Foreskin fibroblast (primary cell): ENCODE measurements at places on chromosomes 13 and 19.

DNA sequence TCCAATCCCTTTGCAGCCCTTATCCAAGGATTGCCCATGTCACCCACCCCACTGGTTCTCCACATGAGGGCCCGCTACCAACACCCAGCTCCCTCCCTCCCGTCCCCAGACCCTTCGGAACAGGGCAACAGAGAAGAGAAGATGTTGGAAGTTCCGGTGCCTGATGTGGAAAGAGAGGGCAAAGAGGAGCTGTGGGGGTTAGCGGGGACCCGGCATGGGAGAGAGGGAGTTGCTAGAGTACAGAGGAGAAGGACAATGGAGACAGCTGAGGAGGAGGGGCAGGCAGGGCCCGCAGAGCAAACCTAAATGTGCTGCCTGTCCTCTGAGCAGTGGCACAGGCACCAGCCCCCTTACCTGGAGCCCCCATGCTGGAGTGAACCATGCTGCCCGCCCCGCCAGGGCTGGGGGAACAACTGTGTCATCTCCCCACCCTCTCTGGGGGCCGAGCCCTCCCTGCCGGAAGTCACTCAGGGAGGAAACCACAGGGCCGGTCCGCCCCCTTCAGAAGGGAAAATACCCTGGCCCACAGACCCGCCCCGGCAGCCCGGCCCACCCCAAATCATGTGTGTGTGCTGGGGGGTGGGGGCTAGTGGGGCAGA lies at the start of gene POU2F2:
TSS of gene POU2F2 (minus strand) at position 417 of the 599 bp plus-strand sequence. CDS start at position 382, 35 bp downstream.
- DNase-seq = no peak

GRCh38 chr19:1231729-1232637 lies 5.8 kb downstream of the CBARP start:
- no peak for DNase-seq

DNA sequence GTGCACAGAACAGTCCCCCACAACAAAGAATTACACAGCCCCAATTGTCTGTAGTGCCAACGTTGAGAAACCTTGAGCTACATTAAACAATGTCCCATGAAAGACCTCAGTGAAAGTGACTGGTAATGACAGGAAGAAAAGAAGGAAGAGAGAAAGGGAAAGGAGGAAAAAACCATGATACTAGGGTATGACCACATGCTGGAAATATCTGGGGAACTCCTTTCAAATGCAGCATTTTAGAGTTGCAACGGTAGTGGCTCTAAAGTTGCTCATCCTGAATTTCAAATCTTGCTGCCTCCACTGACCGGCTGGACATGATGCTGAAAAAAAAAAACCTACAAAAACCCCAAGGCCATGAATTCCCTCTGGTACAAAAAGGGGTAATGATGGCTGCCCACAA lies 26.5 kb downstream of the FPR3 start:
- DNase-seq = no peak

- no peak for DNase-seq
Observed at GRCh38 chr13:69690999-69691398, 416.6 kb upstream of the ATXN8OS start.

DNA sequence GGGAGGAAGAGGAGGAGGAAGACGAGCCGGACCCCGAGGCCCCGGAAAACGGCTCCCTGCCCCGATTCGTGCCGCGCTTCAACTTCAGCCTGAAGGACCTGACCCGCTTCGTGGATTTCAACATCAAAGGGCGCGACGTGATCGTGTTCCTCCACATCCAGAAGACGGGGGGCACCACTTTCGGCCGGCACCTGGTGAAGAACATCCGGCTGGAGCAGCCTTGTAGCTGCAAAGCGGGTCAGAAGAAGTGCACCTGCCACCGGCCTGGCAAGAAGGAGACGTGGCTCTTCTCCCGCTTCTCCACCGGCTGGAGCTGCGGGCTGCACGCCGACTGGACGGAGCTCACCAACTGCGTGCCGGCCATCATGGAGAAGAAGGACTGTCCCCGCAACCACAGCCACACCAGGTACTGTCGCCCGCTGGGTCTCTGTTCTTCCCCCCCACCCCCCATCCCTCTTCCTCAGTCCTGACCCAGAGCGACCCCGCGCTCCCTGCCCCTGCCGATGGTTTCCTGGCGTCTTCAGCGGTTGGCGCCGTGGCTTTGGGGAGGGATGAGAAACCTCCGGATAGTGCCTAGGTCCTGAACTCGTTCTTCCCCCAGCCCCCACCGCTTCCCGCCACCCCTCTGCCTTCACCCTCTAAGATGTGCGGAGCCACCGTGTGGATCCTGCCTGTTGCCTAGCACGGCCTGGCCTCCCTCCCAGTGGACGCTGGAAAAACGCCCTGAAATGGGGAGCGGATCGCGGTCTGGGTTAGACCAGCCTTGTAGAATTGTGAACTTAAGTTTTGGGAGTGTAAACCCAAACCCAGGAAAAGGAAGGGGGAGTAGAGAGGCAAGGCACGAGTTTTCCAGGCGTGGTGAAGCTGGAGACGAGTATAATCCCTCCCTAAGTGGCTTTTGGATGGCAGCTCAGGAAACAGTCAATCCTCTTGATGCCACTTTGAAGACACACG lies 1.5 kb downstream of the HS6ST3 start:
- peak; percentile 28 for DNase-seq

- peak; percentile 70 for DNase-seq
Observed at GRCh38 chr13:92843549-92843948, 383.1 kb upstream of the GPC6 start.

DNA sequence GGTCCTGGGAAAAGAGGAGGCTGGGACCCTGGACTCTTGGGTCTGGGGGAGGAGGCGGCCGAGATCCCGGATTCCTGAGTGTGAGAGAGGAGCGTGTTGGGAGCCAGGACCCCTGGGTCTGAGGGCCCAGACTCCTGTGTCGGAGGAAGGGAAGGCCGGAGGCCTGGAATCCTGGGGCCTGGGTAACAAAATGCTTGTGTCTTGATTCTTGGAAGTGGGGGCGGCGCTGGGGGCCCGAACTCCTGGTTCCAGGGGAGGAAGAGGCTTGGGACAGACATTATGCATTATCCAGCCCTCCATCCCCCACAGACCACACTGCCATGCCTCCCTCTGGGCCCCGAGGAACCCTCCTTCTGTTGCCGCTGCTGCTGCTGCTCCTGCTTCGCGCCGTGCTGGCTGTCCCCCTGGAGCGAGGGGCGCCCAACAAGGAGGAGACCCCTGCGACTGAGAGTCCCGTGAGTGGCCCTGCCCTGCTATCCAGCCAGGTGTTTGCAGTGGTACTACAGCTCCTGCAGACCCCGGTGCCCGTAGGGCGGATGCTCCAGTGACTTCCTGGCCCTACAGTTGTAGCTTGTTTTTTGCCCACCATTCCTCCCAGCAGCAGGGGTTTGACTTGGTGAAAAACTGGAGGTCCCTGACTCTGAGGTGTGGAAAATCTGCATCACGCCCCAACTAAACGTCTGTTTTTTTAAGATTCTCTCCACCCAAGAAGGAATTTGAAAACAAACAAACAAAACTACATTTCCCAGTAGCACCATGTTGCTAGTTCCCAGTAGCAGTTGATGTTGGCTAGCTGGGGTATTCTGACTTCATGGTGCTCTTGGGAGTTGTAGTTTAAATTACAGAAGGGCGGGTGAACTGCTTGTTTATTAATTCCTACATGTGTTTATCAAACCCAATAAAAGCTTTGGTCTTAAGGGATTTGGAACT lies 630 bp downstream of the NUCB1 start:
- DNase-seq = peak; percentile 60

GRCh38 chr13:42039457-42039945 lies 8.9 kb upstream of the DGKH start:
- no peak for DNase-seq

- DNase-seq = no peak
Observed at GRCh38 chr19:28201462-28201943, 1011.4 kb downstream of the UQCRFS1 start.

DNA sequence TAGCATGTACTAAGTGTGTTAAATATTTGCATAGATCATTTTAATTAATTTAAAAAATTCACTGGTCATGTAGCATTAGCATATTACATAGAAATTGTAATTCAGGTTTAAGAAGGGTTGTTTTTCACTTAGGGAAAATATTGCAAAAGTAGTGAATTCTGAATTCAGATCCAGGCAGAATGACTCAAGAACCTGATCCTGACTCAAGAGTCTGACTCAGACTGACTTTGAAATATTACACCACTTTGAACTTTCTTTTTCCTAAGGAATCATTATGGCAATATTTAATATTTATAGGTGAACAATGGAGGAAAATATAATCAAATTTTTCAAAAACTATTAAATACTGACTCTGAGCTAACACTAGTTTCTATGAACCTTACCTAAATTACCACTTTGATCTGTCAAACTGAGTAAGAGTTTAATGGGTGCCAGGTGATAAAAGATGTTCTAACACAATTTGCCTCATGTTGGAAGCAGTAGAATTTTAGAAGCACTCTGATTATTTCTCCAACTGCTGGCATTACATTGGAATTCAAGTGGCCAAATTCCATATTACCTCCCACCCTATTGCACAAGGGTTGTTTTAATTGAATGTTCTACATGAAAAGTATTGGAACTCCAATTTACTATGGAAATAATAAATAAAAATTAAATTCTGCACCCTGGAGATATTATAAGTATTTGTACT lies 261.6 kb downstream of the SLITRK1 start:
- peak; percentile 53 for DNase-seq

DNA sequence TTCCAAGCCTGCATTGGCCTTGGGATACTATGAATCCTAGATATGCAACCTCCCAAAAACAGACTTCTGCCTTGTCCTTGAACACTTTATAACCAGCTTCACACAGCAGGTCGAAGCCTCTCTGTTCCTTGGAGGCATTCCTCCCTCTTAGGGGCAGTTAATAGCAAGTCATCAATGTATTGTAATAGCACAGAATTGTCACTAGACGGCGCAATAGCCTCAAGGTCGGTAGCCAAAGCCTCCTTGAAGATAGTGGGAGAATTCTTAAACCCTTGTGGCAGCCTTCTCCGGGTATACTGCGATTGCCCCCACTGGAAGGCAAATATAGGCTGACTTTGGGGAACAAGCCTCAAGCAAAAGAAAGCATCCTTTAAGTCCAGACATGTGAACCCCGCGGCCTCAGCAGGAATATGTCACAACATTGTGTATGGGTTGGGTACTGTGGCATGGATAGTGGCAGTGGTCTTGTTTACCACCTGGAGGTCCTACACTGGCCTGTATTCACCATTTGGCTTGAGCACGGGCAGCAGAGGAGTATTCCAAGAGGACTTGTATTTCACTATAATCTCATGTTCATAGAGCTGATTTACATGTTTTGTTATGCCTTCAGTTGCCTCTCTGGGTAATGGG lies 61.1 kb downstream of the ZNF431 start:
- DNase-seq = no peak

GRCh38 chr13:45232591-45232990 lies 31.7 kb upstream of the KCTD4 start:
- DNase-seq = no peak

DNA sequence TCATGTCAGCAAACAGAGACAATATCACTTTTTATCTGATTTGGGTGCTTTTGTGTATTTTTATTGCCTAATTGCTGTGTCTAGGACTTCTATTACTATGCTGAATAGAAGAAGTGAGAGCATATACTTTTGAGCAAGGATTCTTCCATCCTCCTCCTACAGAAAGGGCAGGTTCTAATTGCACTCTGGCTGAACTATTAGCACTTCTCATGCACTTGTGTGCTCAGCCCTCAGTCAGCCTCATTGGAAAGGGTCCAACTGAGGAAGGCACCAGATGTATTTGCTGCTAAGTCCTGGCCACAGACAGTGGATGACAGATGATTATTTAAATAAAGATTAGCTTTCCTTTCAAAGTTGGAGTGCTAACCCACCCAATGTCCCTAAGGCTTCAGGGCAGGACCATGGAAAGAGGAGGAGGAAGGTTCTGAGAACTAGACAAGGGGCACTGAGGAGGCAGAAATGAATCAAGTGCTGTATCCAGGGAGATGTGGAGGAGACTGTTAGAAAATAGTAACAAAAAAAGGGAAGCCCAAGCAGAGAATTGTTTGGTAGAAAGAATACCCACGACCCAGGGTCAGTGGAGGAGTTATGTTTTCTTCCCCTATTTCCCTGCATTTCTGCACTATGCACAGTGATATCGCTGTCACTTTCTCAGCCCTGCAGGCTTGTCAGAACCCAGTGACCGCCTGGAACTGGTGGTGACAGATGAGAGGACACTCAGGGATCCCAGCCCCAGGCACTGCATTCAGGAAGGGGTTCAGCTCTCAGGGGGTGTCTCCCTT lies 8.0 kb downstream of the LILRB4 start:
- DNase-seq = no peak

DNA sequence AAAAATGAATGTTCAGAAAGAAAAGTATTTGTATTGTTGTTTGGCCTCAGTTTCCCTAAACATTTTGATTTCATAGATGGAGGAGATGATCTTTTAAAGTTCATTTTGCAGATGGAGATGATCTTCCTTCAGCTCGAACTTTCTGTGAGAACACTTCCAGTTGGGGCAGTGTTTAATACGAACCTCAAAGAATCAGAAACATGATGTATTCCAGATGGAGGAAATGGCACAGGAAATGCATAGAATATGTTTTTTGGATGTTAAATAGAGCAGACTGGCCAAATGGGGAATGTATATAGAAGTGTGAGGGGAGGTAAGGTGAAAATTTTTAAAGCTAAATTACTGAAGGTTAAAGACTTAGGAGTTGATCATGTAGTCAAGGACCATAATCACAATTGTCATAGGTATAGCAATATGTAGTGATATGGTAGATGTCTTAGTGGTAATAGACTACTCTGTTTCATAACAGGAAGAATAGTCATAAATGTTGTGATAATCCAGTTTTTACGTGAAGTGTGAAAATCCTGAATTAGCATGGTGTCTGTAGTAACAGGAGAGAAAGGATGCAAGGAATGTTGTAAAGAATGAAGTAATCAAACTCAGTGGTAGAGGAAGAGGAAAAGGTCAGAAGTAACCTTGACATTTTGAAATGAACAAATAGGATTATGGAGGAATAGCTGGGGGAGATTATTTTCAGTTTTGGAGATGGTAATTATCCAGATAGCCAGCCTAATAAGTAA lies 5.1 kb downstream of the RAP2A start:
- DNase-seq = peak; percentile 28

DNA sequence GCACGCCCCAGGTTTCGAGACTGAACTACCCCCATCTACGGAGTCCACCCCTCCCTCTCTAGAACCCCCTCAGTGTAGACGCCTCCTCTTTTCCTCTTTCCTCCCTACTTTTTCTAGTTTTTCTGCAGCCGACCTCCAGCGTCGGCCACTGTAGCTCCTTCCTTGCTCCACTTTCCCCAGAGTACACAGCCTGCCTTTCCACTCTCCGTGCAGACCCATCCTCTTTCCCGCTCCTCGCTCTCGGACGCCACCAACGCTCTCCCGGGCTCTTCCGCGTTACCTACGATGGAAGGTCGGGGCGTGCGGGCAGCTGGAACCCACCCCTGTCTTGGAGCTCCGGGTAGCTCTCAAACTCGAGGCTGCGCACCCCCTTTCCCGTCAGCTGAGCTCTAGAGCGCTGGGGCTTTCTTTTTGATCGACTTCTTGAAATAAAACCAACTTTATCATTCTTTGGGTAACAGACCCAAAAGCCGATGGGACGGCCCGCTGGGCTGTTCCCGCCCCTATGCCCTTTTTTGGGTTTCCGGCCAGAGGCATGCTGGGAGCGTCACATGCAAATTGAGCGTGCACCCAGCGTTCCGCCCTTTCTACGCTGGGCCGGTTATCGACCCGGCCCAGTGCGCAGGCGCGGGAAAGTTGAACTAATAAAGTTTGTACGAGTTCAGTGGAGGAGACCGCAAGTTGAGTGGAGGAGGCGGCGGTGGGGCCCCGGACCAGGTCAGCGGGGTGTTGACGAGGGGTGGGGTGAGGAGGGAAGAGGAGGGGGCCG lies at the start of the genes BCL2L12 and IRF3:
TSS of gene BCL2L12 (plus strand) at position 583 of the 769 bp plus-strand sequence. CDS start 760 bp downstream, outside the sequence.
TSS of gene IRF3 (minus strand) at position 507 of the 769 bp plus-strand sequence. CDS start 1,019 bp downstream, outside the sequence.
- DNase-seq = peak; percentile 99

- DNase-seq = no peak
Observed at GRCh38 chr13:111367340-111367739, 46.9 kb downstream of the TEX29 start.

- no peak for DNase-seq
Observed at GRCh38 chr13:51331354-51331861, 8.1 kb upstream of the SERPINE3 start.
